ENCODE measurements at places on chromosomes 13 and 19.

DNA sequence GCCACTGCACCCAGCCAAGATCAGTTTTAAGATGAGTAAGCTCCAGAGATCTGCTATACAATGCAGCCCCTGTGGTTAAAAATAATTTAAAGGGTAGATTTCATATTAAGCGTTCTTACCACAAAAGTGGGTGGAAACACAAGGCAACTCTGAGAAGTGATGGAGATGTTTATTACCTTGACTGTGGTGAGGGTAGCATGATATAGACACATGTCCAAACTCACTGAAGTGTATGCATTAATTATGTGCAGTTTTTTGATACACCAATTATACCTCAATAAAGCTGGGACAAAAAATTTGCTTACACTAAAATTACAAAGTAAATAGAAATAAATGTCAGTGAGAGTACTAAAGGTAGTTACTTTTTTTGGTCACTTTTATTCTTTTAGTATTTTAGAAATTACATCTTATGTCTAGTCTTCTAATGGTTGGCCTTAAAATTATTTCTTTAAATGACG lies 696.5 kb downstream of the UQCRFS1 start:
- no peak for DNase-seq

DNA sequence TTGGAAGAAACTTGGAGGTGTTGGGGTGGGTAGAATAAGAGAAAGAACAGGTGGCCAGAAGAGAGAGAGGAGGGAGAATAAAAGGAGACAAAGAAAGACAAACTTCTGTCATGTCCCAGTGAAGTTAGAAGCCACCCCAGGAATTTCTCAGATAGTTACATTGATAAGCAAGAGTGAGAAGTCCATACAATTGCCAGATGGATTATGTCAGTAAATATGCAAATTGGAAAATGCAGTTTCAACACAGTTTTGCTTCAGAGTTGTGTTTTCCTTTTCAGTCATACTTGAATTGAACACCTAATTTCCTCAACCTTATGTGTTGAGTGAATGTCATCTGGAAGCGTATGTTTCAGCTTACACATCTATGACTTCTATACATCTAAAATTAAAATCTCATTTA lies 139.2 kb downstream of the RXFP2 start:
- no peak for DNase-seq

GRCh38 chr19:13153569-13154240 lies 3.5 kb downstream of the IER2 start:
- DNase-seq, result peak; percentile 46

GRCh38 chr19:28530406-28531035 lies 682.4 kb downstream of the UQCRFS1 start:
- no peak for DNase-seq

DNA sequence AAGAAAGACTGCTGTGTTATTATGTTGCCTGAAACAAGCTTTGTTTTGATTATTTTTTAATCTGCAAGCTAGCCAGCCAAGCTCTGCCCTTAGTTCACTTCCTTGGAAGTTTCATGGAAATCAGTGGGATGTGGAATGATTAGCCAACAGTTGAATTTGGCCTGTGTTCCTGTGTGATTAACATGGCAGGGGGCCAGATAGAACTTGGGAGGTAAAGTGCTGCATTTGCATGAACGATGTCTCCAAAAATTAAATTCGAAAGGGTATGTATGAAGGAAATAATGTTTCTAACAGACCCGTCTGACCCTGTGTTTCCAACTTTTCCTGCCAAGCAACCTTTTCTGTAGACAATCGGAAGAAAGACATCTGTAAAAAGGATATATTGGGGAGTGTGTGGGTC lies 32.2 kb downstream of the UFM1 start:
- DNase-seq, result no peak

DNA sequence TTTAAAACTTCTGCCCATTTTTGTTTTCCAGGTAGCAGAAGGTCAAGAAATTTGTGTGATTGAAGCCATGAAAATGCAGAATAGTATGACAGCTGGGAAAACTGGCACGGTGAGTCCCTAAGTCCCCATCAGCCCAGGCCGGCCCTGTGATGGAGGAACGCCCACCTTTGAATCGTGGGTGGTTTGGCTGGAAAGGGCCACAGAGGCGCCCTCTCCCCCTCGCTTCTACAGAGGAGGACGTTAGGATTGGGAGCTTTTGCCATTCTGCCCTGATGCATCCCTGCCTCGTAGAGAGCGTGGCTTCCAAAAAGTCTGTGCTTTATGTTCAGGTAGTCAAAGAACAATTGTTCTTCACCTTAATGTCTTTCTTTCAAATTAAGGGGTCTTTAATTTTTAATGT lies 60.9 kb downstream of the GGACT start:
- no peak for DNase-seq

GRCh38 chr13:73870970-73871935 lies 263.0 kb downstream of the KLF12 start:
- DNase-seq, result peak; percentile 76

- DNase-seq, result no peak
Observed at GRCh38 chr13:27006519-27007161, 165.0 kb downstream of the USP12 start.

GRCh38 chr19:57359300-57359699 lies 4.1 kb upstream of the TRAPPC2B start:
- DNase-seq, result no peak

- DNase-seq, result no peak
Observed at GRCh38 chr13:33006134-33006533, 10.1 kb upstream of the KL start.

DNA sequence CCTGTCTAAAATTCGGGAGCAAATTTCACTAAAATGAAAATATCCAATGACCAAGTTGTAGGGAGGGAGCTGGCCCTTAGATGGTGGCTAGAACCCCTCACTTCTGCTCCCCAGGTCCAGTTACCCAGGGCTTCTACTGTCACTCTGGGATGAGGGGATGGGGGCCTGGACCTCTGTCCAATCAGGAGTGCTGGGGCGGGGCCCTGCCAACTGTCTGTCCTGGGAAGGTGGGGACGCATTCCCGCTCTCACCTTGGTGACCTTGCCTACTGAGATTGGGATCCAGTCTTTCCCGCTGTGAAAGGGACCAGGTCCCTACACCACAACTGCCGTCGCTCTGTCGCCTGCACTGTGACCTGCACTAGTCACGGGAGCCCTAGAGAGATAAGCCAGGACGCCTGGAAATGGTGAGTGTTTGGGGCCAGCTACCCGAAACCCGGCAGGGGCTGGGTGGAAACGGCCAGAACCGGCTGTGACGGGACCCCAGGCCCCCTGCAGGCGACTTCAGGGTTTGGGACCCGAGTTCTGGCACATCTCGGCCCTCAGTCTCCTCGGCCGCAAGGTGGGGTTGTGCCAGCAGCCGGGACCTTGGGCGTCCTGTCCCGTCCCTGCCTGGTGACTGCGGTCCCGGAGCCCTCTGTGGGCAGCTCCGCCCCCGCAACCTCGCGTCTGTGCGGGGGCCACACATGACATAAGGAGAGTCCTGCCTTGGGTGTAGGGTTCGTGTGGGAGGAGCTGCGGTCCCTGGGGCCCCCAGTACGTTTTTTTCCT lies 22.8 kb downstream of the ZNF20 start:
- DNase-seq, result peak; percentile 12

DNA sequence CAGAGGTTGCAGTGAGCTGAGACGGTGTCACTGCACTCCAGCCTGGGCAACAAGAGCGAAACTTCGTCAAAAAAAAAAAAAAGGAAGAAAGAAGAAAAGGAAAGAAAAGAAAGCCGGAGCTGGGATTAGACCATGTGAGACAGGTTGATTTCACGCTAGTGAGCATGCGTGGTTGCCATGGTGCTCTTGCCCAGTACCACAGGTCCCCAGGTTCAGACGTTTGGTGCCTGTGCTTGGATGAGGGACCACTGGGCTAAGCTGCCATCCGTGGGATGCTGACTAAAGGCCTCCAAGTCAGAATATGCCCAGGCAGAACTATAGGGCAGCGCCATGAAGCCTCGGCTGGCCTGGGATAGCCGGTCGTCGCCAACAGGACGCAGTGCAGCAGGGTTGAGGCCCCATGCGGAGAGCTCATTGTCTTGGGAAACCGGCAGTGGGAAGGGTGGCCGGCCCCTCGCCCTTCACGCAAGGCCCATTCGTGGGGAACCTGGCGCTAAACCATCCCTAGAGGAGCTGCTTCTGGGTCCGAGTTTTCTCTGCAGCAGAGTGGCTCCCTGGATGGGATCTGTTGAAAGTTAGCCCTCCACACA lies 7.2 kb upstream of the TEX101 start:
- DNase-seq, result no peak

DNA sequence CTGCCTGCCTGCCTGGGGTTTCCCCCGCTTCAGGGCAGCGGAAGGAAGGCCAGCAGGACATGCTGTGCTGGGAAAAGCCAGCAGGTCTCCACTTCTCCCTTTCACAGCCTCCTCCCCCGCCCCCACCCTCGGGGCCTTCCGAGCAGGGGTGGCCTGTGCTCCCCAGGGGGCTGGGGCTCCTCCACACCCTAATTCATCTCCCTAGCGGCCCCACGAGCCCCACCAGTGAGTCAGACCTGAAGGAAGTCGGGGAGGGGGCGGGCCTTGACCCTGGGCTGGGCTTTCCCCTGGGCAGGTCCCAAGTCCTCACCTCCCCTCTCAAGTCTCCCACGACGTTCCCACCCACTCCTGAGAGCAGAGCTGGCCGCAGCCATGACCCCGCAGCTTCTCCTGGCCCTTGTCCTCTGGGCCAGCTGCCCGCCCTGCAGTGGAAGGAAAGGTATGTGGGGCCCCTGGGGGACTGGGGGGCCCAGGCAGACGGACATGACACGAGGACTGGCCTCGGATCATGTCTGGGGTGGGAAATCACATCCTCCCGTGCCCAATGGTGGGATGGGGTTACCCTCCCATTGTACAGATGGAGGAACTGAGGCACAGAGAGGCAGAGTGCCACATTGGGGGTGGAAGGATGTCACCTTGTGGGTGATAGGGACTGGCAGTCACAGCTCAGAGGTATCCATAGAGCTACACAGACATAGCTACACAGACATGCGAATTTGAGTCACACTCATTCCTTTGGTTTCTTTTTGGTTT lies at the start of gene EBI3:
Gene EBI3 (plus strand): TSS at position 345 of the 753 bp plus-strand sequence. CDS start 28 bp downstream, at position 373.
- DNase-seq, result peak; percentile 60

- DNase-seq, result no peak
Observed at GRCh38 chr13:78897200-78897599, 238.2 kb upstream of the OBI1 start.

GRCh38 chr13:26660766-26661165 lies 99.8 kb downstream of the GPR12 start:
- no peak for DNase-seq

- no peak for DNase-seq
Observed at GRCh38 chr13:76363682-76364289, 522.4 kb downstream of the KCTD12 start.

DNA sequence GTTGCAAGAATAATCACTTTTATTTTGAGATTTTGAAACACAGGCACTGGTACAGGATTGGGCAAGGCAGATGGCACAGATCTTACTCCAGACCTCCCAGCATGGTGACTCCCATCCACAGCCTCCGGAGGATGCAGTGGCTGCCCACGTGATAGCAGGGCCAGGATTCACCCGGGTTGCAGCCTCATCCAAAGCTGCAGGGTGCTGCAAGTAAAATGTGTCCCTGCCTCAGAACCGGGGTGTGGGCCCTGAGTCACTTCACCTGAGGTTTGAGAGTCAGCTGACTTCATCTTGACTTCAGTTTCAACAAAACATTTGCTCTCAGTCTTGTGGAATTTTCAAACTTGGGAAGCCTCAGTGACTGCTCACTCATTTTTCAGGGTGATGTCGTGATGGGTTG lies 201.9 kb downstream of the FGF9 start:
- DNase-seq, result no peak

DNA sequence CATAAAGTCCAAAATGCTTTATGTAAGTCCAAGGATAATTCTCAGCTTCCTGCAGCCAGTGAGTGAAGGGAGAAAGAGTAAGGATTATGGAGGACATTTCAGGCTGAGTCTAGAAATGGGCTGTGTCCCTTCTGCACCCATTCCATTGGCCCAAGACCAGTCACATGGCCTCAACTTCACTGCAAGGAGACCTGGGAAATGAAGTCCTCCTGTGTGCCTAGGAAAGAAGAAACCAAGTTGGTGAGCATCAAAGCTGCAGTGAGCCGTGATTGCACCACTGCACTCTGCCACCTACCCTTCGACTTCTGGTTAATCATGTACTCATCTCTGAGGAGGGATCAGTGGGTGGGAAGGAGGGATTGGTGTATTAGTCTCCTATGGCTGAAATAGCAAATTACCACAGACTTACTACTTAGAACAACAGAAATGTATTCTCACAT lies 3.6 kb upstream of the CD37 start:
- DNase-seq, result peak; percentile 97

DNA sequence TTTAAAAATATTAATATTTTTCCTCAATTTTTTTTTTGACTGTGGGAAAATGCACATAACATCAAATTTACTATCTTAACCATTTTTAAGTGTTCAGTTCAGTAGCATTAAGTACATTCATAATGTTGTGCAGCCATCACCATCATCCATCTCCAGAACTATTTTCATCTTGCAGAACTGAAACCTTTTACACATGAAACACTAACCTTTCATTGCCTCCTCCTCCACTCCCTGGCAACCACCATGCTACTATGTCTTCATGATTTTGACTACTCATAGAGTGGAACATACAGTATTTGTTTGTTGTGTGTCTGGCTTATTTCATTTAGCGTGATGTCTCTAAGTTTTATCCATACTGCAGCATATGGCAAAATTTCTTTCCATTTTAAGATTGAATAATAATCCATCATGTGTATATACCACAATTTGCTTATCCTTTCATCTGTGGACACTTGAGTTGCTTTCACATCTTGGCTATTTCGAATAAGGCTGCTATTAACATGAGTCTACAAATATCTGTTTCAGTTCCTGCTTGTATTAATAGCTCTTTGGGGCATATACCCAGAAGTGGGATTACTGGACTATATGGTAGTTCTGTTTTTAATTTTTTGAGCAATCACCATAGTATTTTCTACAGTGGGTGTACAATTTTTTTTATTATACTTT lies 376.4 kb downstream of the MTUS2 start:
- peak; percentile 64 for DNase-seq

GRCh38 chr13:102814025-102814607 lies 15.2 kb downstream of the BIVM start:
- DNase-seq, result no peak

DNA sequence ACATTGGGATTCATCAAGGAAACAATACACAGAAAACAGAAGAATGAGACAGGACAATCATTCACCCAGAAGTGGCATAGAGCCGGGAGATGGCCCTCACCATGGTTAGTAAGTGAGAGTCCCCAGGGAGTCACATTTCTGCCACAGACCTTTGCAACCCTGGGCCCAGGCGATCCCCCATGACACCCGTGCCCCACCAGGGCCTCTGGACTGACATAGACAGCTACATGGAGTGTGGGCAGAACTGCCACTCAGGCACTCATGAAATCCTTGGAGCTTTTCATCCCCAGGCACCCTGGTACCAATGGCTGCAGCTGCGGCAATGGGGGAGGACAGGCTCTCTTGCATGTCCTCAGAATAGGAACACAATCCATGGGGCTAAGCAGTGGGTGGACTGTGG lies 174.5 kb upstream of the TRPC4 start:
- DNase-seq, result no peak

GRCh38 chr19:17061205-17061604 lies 14.0 kb downstream of the HAUS8 start:
- no peak for DNase-seq

DNA sequence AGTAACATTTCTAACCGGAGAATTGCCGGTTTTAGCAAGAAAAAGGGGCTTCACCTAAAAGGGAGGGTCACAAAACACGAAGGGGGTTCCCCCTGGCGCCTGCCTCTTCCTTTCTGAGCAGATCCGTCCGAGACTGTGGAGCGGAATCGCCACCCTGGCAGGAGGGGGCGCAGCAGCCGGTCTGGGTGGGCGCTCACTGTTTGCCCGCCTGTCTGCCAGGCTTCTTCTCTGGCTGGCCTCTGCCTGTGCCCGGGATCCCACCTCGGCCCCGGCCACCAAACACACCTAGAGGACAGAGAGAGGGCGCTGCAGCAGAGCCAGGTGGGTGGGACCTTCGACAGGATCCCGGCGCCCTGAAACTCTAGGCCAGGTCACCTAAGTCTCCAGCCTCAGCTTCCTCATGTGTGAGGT lies 15.6 kb downstream of the LSM4 start:
- DNase-seq, result no peak
